ENCODE measurements at places on chromosomes 5 and 9. TPM values are rescaled to one million over a fixed set of nuclear protein-coding genes. Genes with fewer than 3 reads are reported as not detected.

The PRDM9 gene
- not detected for total RNA-seq

DNA sequence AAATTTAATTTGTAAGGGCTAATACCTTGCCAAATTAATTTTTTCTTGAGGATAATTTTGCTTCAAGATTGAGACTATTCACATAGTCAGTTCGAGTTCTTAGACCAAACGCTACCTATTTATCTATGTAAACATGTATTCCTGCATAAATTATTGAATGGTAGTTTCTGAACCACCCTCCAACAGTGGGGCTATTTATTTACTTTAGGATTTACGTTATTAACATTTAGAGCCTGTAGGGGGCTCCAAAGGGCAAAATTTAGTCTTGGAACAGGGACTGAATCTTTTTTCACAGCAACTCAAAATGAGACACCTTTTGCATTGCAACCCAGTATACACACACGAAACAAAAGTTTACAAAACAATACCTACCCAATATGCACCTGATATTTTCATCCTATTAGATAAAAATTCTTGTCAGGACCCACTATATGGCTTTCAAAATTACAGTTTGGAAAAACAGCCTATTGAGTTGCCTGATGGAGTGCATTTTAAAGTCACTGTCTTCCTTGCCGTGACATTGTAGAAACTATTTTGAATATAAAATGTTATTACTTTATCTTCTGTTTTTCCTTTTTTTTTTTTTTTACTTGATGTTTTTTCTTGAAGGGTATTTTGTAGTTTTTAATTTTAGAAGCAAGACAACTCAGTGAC is 47.1 kb upstream of the POU4F3 start:
- H3K27me3 ChIP-seq, result no peaks in the 10 kb centered on the region
- no peaks in the 10 kb centered on the region for H3K36me3 ChIP-seq
- H3K27ac ChIP-seq, result no peak overlapping the region

The WNK2 gene
- total RNA-seq, result 238 TPM

DNA sequence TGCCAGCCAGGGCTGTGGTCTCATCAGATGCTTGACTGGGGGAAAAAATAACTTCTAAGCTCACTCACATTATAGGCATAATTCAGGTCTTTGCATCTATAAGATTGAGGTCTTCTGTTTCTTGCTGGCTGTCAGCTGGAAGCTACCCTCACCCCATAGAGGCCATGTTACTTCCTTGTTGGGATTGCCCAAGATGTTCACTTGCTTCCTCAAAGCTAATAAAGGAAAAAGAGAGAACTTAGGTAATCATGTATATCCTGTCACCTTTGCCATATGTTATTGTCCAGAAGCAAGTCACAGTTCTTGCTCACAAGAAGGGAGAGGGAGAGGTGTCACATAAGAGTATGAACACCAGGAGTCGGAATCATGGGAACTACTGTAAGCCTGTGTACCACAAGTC is 38.7 kb upstream of the ANKRD34B start:
- no peak overlapping the region for H3K4me3 ChIP-seq
- no peak overlapping the region for H3K27ac ChIP-seq
- H3K36me3 ChIP-seq, result no peaks in the 10 kb centered on the region
- no peaks in the 10 kb centered on the region for H3K4me1 ChIP-seq

The SLC24A2 gene
- total RNA-seq, result 0.05 TPM

The RAB3C gene
- 1.1 TPM for total RNA-seq

Measured in colonic mucosa (tissue), 4 donors.